ENCODE measurements at places on chromosomes 5 and 9. TPM values are rescaled to one million over a fixed set of nuclear protein-coding genes. Genes with fewer than 3 reads are reported as not detected.
A peak's percentile ranks its signal among the peaks of the same experiment; 100 is the strongest.

The PGGT1B gene
- 72.6 TPM for total RNA-seq

The CD274 gene
- total RNA-seq: 3.4 TPM

The AJM1 gene
- 16.4 TPM for total RNA-seq

DNA sequence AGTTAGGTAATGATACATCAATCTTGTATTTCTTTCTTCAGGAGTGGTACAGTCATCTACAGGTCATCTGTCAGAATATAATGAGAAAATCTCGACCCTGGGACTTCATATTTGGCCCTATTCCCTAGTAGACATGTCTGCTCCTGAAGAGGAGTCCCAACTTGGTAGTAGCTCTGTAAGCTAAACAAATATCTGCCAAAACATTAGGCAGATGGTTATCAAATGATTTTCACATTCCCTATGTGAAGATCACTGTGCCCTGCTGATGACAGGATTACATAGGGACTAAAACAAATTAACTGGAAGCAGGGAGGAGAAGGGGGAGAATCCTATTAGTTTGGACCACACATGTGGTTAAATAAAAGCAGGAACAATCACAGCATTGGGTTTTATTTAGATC lies 138.6 kb upstream of the NFIB start:
- no peak for DNase-seq

DNA sequence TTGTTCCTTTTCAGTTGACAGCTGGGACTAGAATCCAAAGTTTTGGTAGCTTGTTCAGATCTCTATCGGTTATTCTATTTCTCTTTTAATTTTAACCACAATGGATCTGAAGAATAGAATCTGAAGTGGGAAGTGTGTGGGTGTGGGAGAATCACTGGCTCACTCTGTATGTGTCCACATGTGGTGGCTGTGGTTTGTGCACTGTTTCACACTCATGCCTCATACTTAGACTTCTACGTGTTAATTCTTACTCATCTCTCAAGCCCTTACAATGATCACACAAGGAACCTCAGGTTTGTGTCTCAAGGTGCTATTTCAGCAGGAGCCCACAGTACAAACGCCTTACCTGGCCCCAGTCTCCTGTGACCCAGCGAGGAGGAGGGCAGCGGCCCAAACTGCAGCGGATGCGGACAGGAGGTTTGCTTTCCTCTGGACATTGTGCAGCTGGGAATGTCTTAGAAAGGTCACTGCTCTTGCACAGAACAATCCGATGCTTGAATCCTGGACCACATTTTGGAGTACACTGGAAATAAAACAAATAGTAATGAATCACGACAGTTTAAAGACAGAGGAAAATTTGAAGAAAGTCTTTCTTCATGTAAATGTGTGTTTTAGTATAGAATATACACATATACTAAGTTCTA lies 309.1 kb downstream of the ADAMTS6 start:
- no peak for DNase-seq

GRCh38 chr9:125932012-125932411 lies 184.8 kb downstream of the PBX3 start:
- DNase-seq: peak; percentile 19

Data from mucosa of descending colon (tissue), 3 donors.